ENCODE measurements at places on chromosomes 6 and 20. TPM values are rescaled to one million over a fixed set of nuclear protein-coding genes. Genes with fewer than 3 reads are reported as not detected.
A peak's percentile ranks its signal among the peaks of the same experiment; 100 is the strongest.

DNA sequence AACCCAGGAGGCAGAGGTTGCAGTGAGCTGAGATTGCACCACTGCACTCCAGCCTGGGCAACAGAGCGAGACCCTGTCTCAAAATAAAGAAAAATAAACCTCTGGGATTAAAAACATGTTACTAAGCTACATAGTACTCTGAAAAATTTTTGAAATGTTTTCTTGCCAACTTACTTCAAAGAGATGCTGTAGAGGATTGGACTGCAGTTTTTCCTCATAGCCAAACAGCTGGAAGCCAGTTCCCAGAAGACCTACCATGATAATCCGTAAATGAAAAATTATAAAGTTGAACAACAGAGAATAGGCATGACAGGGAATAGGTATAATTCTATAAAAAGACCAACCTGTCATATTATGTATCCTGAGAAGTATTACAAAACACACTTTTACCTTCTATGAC lies 48.0 kb downstream of the RARS2 start:
- no peaks in the 10 kb centered on the region for H3K27me3 ChIP-seq
- H3K36me3 ChIP-seq: no peaks in the 10 kb centered on the region
- no peak overlapping the region for H3K27ac ChIP-seq
- H3K4me1 ChIP-seq: peaks cover 9% of the 10 kb centered on the region
- DNase-seq: no peak

- DNase-seq: no peak
- no peaks in the 10 kb centered on the region for H3K36me3 ChIP-seq
- peaks cover 6% of the 10 kb centered on the region for H3K4me1 ChIP-seq
- no peak overlapping the region for H3K27ac ChIP-seq
Observed at GRCh38 chr20:49742948-49743347, 29.3 kb upstream of the B4GALT5 start.

DNA sequence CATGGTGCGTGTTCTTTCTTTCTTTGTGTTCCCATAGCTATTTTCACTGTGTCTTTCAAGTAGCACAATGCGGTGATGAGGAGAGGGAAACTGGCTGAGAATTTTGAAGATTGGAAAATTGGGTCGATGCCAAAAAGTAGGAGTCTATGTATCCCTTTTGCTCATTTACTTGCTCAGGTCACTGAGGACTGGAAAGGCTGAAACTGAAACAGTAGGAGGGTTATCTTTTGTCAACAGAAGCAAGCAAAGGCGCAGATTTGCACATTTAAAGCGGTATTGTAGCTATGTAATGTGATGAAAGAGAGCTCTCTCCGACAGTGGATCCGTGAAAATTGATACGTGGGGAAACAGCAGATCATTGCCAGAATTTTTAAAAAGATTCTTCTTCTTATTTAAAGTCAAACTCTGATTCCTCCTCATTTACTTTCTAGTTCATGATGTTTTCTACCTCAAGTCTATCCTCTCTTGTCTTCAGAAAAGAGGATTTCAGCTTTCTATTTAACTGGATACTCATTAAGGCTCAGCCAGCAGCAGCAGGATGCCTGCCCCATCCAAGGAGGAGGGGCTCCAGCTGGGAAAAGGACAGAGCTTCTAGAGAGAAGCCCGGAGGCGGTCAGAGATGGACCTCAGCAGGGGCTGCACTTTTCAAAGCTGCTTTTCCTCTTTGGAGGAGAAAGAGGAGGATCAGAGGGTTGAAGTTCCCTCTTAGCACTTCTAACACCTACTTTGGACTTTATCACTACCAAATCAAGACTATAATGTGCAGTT lies 15.9 kb upstream of the FYN start:
- H3K4me3 ChIP-seq: no peak overlapping the region
- no peak overlapping the region for H3K27ac ChIP-seq
- no peaks in the 10 kb centered on the region for H3K36me3 ChIP-seq
- H3K27me3 ChIP-seq: no peaks in the 10 kb centered on the region

GRCh38 chr20:8663424-8663823 lies 405.5 kb upstream of the PLCB4 start:
- no peak for DNase-seq
- no peak overlapping the region for H3K27ac ChIP-seq
- no peaks in the 10 kb centered on the region for H3K4me1 ChIP-seq
- no peak overlapping the region for H3K4me3 ChIP-seq

- H3K27ac ChIP-seq: no peak overlapping the region
- no peak for DNase-seq
- H3K4me3 ChIP-seq: no peak overlapping the region
- H3K4me1 ChIP-seq: peaks cover 26% of the 10 kb centered on the region
- H3K27me3 ChIP-seq: no peaks in the 10 kb centered on the region
- H3K36me3 ChIP-seq: no peaks in the 10 kb centered on the region
Observed at GRCh38 chr6:89944181-89944755, 50.0 kb downstream of the GJA10 start.

PNLDC1 gene
- not detected for total RNA-seq

- H3K4me1 ChIP-seq: peaks cover 47% of the 10 kb centered on the region
- H3K4me3 ChIP-seq: no peak overlapping the region
- no peaks in the 10 kb centered on the region for H3K27me3 ChIP-seq
- peaks cover 9% of the 10 kb centered on the region for H3K36me3 ChIP-seq
- peak overlapping the region; percentile 64 for H3K27ac ChIP-seq
- DNase-seq: no peak
Observed at GRCh38 chr6:33205191-33206026, 954 bp downstream of the HSD17B8 start.

CST2 gene
- total RNA-seq: not detected

MACROD2 gene
- total RNA-seq: 32.7 TPM

DNA sequence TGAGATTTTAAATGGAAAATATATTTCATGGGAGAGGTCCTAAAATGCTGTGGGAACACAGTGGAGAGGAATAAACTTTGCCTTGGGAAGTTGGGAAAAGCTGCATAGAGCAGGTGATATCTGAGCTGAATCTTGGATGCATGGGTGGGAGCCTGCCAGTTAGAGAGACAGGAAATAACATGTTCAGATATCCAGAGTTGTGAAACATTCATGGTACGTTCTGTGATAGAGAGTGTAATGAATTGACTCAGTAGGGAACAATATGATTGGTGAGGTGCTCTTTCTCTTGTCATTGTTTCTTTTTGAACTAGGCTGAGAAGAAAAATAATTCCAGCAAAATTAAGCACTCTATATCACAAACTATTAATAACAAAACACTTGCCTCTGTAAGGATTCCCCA lies 72.8 kb downstream of the RPS12 start:
- H3K27ac ChIP-seq: no peak overlapping the region
- H3K36me3 ChIP-seq: no peaks in the 10 kb centered on the region
- H3K4me3 ChIP-seq: no peak overlapping the region
- H3K27me3 ChIP-seq: no peaks in the 10 kb centered on the region
- no peaks in the 10 kb centered on the region for H3K4me1 ChIP-seq
- DNase-seq: no peak

DLK2 gene
- not detected for total RNA-seq

DNA sequence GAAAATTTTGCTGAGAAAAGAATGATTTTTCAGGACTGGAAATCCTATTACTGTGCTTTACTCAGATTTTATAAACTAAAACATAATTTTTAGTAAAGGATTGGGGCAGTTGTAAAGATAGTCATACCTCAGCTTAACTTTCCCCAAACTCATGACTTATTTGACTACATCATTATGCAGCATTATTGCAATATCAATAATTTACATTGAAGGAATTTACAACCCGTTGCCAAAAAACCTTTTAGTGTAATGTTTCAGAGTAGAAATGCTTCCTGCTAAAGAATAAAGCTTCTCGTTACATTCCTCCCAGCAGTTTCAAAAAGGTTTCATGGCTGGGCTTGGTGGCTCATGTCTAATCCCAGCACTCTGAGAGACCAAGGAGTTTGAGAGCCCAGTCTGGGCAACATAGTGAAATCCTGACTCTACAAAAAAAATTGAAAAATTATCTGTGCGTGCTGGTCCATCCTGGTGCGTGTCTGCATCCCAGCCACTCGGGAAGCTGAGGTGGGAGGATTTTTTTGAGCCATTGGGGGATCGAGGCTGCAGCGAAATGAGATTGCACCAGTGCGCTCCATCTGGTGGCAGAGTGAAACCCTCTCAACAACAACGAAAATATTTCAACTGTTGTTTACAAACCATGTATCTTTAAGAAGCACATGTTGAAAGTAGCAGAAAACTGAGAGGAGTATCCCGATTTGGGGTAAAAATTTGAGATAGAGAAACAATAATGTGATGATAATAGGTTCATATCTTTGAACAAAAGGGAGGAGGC lies 4.4 kb downstream of the AMD1 start:
- H3K27ac ChIP-seq: no peak overlapping the region
- H3K27me3 ChIP-seq: no peaks in the 10 kb centered on the region
- H3K36me3 ChIP-seq: no peaks in the 10 kb centered on the region

ZNF512B gene
- total RNA-seq: 22.0 TPM

- no peaks in the 10 kb centered on the region for H3K36me3 ChIP-seq
- H3K4me3 ChIP-seq: no peak overlapping the region
- no peaks in the 10 kb centered on the region for H3K27me3 ChIP-seq
Observed at GRCh38 chr6:54108271-54108670, 3.0 kb upstream of the MLIP start.

GRCh38 chr6:20936949-20937348 lies 402.7 kb downstream of the CDKAL1 start:
- no peaks in the 10 kb centered on the region for H3K36me3 ChIP-seq
- H3K4me3 ChIP-seq: no peak overlapping the region
- H3K27me3 ChIP-seq: no peaks in the 10 kb centered on the region
- H3K27ac ChIP-seq: no peak overlapping the region
- H3K4me1 ChIP-seq: no peaks in the 10 kb centered on the region

DNA sequence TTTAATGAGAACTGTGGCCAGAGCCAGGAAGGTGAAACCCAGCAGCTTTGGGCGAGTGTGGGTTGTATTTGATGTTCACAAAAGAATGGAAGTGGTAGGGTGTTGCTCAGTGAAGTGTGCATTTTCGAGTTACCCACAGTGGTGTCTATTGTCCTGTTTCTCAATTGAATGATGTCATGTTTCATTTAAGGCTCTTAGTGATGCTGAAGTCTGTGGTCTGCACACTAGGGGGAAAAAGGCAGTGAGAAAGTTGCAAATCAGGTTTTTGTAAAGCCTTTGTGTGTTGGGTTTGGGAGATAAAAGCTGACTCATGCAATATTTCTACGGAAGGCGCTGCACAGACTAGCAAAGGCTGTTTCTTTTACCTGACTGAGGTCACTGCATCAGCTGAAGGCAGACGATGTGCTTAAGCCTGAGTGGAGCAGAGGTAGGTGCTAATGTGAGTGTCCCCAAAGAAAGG lies 121.1 kb downstream of the PLEKHG1 start:
- no peaks in the 10 kb centered on the region for H3K36me3 ChIP-seq
- DNase-seq: no peak
- H3K27ac ChIP-seq: peak overlapping the region; percentile 46
- H3K4me3 ChIP-seq: no peak overlapping the region

FUT9 gene
- not detected for total RNA-seq

SCRT2 gene
- not detected for total RNA-seq

DNA sequence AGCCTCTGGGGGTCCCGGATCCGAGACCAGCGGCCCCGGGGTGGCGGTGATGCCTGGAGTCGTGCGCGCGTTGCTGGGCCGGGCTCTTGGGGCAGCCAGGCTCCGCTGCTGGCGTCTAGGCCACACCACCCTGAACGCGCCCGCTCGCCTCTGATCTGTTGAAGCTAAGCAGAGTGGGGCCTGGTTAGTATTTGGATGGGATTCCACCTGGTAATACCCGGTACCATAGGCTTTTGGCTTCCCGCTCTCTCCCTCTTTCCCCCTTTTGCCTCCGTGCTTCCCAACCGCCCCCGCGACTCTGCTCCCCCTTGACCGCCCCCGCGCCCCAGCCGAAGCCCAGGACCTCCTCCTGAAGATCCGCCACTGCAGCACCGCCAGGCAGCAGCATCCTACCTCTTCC lies 1383.5 kb upstream of the DEFB115 start:
- DNase-seq: peak; percentile 72
- H3K4me1 ChIP-seq: no peaks in the 10 kb centered on the region
- H3K27me3 ChIP-seq: no peaks in the 10 kb centered on the region
- no peak overlapping the region for H3K27ac ChIP-seq

FOXF2 gene
- total RNA-seq: 11.3 TPM

- no peaks in the 10 kb centered on the region for H3K27me3 ChIP-seq
- H3K4me3 ChIP-seq: no peak overlapping the region
- DNase-seq: no peak
- no peak overlapping the region for H3K27ac ChIP-seq
Observed at GRCh38 chr6:4640139-4640538, 136.1 kb upstream of the CDYL start.

SLA2 gene
- 1.3 TPM for total RNA-seq

LY6G6C gene
- not detected for total RNA-seq

DNA sequence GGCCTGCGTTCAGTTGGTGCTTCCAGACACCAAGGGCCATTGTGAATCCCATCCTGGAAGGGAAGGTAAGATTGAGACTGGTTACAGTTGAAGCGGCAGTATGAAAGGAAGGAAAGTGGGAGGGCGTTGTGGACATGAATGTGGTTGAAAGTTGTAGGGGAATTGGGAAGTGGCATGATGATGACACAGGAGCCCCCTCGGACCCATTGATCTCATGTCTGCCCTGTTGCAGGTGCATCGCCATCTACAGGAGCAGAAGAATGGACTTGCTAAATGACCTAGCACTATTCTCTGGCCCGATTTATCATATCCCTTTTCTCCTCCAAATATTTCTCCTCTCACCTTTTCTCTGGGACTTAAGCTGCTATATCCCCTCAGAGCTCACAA lies 5.5 kb downstream of the HLA-DQA1 start:
- DNase-seq: no peak
- no peaks in the 10 kb centered on the region for H3K27me3 ChIP-seq
- no peak overlapping the region for H3K27ac ChIP-seq
- H3K4me1 ChIP-seq: no peaks in the 10 kb centered on the region
- H3K36me3 ChIP-seq: no peaks in the 10 kb centered on the region

DNA sequence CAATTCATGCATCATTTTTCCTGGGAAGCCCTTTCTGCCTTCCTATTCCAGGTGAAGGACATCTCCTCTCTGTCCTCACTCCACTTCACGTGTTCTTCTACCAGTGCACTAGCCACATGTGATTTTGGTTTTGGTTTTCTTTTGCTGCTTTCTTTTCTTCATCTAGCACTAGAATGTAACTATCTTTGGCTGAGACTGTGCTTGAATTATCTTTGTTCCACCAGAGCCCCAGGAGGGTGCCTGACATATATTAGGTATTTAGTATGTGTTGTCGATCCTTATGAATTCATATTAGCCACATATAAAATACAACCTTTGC lies 79.9 kb downstream of the VGLL2 start:
- H3K27me3 ChIP-seq: no peaks in the 10 kb centered on the region
- H3K4me3 ChIP-seq: no peak overlapping the region
- H3K36me3 ChIP-seq: no peaks in the 10 kb centered on the region

IMPG1 gene
- total RNA-seq: not detected

- no peaks in the 10 kb centered on the region for H3K27me3 ChIP-seq
- DNase-seq: no peak
- H3K4me1 ChIP-seq: no peaks in the 10 kb centered on the region
- no peak overlapping the region for H3K4me3 ChIP-seq
- no peaks in the 10 kb centered on the region for H3K36me3 ChIP-seq
Observed at GRCh38 chr6:82076916-82077315, 170.6 kb downstream of the IBTK start.

PLCB1 gene
- total RNA-seq: 5.9 TPM

DNA sequence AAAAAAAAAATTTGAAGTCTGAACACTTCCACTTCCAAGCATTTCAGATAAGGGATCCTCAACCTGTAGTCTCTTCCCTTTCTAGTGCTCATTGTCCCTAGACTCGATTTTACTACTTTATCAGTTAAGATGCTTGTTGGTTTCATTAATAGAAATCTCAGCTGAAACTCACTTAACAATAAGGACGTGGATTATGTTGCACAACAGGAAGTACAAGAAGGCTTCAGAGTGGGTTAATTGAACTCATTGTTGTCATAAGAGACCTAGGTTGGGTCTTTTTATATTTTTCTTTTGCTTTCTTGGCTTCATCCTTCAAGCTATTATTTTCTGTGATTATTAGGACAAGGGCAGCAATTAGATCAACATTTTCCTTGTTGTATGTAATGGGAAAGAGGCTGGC lies 175.2 kb downstream of the CDKAL1 start:
- H3K4me3 ChIP-seq: no peak overlapping the region
- H3K27me3 ChIP-seq: no peaks in the 10 kb centered on the region
- H3K4me1 ChIP-seq: no peaks in the 10 kb centered on the region
- DNase-seq: no peak
- no peaks in the 10 kb centered on the region for H3K36me3 ChIP-seq

RNF182 gene
- 2.6 TPM for total RNA-seq
